Large intestine (tissue), 12 donors: ENCODE measurements at places on chromosomes 5 and 9. TPM values are rescaled to one million over a fixed set of nuclear protein-coding genes. Genes with fewer than 3 reads are reported as not detected.

Gene CD180
- polyA plus RNA-seq, result 1.1 TPM

Gene TPPP
- 8.8 TPM for polyA plus RNA-seq

Gene NUTM2F
- polyA plus RNA-seq, result not detected

Gene ABO
- polyA plus RNA-seq, result 19.6 TPM

Gene GFRA3
- polyA plus RNA-seq, result 6.9 TPM

Gene HRH2
- 2.1 TPM for polyA plus RNA-seq

DNA sequence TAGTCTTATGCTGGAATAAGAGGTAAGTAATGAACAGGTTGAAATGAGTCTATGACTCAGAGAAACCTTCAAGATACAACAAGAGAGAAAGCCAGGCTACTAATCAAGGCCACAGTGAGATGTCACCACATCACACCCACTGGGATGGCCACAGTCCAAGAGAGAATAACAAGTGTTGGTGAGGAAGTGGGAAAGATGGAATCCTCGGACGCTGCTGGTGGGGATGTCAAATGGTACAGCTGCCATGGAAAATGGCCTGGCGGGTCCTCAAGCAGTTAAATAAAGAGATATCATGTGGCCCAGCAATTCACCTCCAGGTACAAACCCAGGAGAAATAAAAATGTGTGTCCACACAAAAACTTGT, 41.9 kb upstream of the NEURL1B start:
- DNase-seq, result no peak

DNA sequence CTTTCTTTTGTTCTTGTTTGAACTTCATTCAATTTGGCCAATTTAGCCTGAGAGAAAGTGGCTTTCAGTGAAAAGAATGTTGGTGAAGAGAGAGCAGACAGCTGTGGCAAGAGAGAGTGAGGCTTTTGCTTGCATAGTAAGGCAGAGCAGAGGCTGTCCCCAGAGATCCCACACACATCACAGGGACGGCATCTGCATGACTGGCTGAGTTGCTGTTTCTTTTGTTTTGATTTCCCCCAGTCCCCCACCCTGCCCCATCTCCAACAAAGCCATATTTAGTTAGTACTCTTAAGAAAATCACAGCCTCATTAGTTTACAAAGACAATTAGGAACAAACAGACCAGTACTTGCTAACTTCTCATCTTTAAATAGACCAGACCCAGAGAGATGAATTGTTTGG, 363.9 kb upstream of the SEMA6A start:
- no peak for DNase-seq

DNA sequence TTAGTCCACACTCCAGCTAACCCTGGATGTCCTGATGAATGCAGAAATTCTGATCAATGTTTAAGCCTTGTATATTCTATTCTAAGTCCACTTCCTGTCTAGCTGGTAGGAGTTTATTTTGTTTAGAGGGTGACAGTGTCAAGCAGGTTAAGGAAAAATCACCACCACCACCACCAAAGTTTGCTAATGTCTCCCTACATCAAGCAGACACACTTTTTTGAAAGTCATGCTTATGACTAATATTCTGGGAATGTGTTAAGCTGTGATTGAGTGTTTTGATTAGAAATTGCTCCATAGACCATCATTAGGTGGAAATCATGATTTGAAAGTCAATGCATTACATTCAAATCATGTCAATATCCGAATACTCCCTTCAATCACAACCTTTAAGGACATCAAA, 1530.1 kb downstream of the MAT2B start:
- no peak for DNase-seq

DNA sequence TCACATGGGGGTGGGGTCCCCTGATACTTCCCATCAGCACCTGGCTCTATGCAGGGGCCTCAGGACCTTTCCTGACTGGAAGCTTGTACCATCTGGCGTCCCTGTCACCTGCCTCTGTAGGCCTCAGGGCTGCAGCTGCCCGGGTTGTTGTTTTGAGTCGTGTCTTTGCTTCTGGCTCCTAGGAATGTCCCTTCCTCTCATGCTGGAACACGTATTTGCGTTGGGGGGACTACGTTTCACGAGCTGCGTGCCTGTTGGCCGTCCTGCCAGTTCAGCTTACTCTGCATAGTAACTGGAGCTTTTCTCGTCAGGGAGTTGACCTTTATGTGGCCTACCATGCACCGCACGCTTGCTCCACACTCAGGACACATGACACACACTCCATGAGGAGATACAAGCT, 54.9 kb upstream of the IRX4 start:
- DNase-seq, result no peak

GRCh38 chr5:135830384-135830700, 4.1 kb upstream of the SLC25A48 start:
- no peak for DNase-seq
